ENCODE measurements at places on chromosomes 5 and 9.
A peak's percentile ranks its signal among the peaks of the same experiment; 100 is the strongest.

DNA sequence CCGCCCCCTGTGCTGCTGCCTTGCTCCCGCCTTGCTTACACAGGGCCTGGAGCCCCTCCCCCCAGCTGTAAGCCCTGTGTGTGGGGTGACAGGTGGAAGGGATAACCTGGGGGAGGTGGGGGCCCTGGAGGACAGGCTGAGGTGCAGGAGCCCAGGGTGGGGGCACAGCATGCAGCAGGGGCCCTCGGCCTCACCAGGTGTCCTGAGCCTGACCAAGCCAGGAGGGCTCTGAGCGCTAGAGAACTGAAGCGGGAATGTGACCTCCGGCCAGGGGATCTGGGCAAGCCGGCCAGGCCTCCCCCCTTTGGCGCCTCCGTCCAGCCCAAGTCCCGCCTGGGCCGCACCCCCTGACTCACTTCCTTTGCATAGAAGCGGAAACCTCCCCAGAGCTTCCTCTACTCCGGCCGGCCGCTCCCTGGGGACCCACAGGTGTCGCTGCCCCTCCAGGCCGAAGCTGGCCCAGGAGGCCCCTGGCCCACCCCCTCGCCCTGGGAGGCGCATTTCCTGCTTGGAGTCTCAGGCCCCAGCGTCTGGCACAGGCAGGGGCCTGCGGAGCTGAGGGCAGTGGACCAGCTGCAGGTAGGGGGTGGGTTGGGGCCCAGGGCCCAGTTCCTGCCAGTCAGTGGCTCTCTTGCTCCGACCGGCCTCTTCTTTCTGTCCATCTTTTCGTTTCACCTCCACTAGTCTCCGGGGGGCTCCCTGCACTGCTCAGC is at the start of gene TOR4A:
Gene TOR4A, plus strand, starts transcription at position 398 of the 713 bp plus-strand sequence. CDS start 964 bp downstream, outside the sequence.
- DNase-seq, result peak; percentile 94

DNA sequence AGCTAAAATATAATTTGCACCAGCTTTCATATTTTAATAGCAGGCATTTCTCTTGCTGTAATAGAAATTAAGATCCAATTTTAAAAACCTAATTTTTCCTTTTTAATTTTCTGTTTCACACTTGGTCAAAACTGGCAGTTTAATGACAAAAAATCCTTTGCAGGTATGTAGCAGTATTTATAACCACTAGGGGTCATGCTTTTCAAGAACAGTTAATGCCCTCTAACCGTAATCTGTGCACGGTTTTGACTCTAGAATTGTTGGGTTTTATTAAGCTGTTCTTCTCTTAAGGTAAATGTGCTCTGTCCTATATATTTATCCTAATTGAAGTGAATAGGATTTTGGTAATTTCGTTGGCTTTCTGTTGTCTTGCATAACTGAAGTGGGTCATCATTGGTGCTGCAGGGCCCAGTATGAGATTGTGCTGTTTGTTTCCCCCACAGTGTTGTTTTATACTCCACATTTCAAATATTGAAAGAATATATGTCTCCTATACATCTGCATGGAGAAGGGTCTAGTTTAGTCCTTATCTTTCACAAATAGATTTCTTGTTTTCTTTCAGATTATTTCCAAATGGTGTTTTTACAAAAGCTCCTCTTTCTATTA is 107.4 kb downstream of the SCAMP1 start:
- no peak for DNase-seq

- DNase-seq, result peak; percentile 37
Measured at GRCh38 chr5:172541099-172541772, 86.9 kb upstream of the SH3PXD2B start.

DNA sequence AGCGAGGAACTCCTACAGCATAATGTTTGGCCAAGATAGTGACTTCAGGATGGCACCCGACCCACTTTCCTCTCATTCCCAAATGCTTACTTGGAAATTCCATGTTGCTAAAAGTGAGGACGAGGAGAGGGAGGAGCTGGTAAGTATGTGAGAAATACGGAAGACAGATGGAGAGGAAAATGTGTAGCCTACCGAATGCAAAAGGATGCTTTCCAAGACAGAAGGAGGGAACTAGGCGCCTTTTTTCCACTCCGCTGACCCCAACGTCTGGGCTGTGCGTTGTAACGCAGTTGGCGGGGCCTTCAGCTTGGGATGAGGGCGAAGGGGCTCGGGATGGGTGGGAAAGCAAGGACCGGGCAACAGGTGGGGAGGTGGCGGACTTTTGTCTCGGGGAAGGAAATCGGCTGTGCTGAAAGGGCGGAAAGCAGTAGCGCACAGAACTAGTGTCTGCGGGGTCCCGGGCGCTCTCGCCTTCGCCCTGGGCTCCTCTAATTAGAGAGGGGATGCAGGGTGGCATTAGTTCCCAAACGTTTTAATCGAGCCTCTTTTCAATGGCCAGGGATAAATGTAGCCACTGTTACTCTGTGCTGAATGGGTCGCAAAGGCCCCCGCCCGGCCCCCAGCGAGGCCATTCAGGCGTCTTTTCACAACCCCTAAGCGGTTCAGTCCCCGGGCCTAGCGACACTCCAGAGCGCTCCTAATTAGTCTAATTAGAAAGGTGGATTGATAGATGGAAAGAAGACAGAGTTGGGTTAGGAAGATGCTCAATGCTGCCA is 12.6 kb downstream of the FOXD1 start:
- DNase-seq, result peak; percentile 74

GRCh38 chr9:99466104-99466503 is 244.0 kb downstream of the SEC61B start:
- no peak for DNase-seq

DNA sequence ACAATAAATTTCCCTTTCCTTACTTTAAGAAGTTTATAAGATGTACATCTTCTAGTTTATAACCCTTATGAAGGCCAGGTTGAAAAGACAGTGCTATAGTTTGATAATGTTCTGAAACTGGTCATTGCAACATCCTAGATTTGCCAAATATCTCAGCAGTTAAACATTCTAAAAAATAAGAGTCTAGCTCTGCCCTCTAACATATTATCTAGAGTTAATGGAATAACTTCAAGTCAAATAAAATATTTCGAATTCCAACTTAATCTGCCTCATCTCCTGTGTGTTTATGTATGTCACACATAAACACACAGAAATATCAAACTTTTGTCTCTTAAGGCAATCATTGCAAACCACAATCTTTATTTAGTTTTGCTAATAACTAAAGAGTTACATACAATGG is 796.6 kb downstream of the TLE1 start:
- no peak for DNase-seq

GRCh38 chr5:624118-624950 is 12.2 kb downstream of the CEP72 start:
- no peak for DNase-seq

- DNase-seq, result no peak
Measured at GRCh38 chr9:13731637-13732036, 452.1 kb upstream of the MPDZ start.

DNA sequence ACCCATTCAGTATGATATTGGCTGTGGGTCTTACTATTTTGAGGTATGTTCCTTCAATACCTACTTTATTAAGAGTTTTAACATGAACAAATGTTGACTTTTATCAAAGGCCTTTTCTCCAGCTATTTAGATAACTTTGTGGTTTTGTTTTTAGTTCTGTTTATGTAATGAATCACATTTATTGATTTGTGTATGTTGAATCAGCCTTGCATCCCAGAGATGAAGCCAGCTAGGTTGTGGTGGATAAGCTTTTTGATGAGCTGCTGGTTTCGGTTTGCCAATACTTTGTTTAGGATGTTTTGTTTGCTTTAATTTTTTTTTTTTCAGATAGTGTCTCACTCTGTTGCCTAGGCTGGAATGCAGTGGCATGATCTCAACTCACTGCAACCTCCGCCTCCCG is 609.0 kb upstream of the COX7C start:
- DNase-seq, result no peak

DNA sequence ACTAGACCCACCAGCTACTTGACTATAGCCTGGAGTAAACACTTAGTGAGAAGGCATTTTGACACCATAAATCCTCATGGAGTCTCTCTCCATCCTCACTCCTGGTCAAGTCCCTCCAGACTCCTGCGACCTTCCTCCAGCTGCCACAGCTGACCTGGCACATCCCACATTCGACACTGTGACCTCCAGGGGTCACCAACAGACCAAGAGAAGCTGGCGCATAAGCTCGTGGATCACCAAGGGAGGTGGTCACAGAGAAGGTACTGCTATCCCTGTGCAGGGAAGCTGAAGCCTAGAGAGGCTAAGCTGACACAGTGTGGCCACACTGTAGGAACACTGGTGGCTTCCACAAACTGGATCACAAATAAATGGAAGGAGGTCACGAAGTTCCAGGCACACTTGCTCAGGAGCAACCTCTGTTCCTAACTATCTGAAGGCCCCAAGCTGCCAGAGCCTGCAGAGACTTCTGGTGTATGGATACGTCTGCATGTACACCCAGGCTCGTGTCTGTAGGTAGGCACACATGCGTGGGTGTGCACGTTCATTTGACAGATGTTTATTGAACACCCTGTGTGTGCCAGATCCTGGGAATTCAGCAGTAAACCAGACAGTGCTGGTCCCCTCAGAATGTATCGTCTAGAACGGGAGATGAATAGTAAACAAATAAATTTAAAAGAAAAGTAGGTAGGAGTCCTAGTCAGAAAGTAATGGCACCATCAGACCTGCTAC is 104.4 kb downstream of the C5orf15 start:
- DNase-seq, result peak; percentile 59
